T-helper 17 cell (primary cell): ENCODE measurements at places on chromosomes 16 and 17.

- DNase-seq: no peak
These were observed 28.7 kb downstream of the ABR start for GRCh38 chr17:1150863-1151600.

DNA sequence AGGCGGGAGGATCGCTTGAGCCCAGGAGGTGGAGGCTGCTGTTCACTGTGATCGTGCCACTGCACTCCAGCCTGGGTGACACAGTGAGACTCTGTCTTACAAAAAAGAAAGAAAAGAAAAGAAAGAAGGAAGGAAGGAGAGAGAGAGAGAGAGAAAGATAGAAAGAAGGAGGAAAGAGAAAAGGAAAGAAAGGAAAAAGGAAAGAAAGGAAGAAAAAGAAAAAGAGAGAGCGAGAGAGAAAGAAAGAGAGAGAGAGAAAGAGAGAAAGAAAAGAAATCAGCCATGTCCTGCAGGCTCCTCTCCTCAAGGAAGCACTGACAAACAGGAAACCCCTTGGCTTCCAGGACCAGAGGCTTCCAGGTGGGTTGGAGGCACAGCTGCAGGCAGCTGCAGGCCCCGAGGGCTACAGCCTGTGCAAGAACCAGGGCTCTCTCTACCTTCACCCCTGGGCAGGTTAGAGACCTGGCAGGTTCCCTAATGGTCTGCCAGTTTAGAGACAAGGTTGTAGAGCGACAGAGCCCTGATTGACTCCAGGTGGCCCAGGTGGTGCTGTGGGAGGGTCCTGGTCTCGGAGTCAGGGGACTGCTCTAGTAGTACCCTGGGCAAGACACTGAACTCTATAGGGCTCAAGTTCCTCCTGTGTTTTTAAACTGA lies 53.8 kb downstream of the PECAM1 start:
- no peak for DNase-seq

GRCh38 chr16:28845293-28845692 lies 855 bp downstream of the TUFM start:
- DNase-seq: no peak

- no peak for DNase-seq
These were observed 41.1 kb downstream of the MARVELD3 start for GRCh38 chr16:71666928-71667707.

GRCh38 chr17:77160091-77160874 lies 19.5 kb downstream of the SEC14L1 start:
- no peak for DNase-seq

- no peak for DNase-seq
These were observed 24.2 kb downstream of the MPG start for GRCh38 chr16:102060-102855.

DNA sequence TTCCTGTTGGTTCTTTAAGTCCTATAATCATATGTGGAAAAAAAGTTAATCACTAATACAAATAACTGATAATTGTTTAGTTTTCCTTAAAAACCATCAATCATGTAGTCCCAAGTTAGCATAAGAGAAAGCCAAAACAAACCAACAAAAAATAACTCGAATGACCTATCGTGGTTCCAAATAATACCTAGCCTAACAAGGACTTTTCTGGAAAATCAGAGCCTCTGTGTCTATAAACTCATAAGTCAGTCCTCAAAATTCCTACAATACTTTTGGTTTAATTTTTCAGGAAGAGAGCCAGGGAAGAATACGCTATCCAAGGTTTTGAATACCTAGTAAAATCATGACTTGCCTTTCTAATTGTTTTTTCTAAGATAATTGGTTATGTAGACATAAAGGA lies 975.3 kb upstream of the SOX9 start:
- DNase-seq: no peak

GRCh38 chr17:44778656-44779210 lies 19.9 kb downstream of the ADAM11 start:
- no peak for DNase-seq

- DNase-seq: no peak
These were observed 303.8 kb downstream of the SEC14L1 start for GRCh38 chr17:77444628-77444983.

- no peak for DNase-seq
These were observed 46.8 kb downstream of the HIC1 start for GRCh38 chr17:2101448-2102257.

DNA sequence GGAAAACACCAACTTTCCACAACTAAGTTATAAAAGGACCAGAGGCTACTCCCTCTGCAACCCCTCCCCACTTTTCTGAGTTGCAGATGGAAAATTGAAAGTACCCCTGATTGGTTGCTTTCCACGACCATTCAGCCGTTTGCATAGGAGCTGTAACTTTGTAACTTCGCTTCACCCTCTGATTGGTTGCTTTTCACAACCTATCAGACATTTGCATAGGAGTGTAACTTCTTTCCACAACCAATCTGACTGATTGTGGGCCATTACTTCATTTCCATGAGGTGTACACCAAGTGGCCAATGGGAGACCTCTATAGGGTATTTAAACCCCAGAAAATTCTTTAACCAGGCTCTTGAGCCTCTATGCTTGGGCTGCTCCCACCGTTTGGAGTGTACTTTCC lies 644.1 kb downstream of the WWOX start:
- no peak for DNase-seq

- no peak for DNase-seq
These were observed 44.9 kb upstream of the ERN1 start for GRCh38 chr17:64174686-64175456.

DNA sequence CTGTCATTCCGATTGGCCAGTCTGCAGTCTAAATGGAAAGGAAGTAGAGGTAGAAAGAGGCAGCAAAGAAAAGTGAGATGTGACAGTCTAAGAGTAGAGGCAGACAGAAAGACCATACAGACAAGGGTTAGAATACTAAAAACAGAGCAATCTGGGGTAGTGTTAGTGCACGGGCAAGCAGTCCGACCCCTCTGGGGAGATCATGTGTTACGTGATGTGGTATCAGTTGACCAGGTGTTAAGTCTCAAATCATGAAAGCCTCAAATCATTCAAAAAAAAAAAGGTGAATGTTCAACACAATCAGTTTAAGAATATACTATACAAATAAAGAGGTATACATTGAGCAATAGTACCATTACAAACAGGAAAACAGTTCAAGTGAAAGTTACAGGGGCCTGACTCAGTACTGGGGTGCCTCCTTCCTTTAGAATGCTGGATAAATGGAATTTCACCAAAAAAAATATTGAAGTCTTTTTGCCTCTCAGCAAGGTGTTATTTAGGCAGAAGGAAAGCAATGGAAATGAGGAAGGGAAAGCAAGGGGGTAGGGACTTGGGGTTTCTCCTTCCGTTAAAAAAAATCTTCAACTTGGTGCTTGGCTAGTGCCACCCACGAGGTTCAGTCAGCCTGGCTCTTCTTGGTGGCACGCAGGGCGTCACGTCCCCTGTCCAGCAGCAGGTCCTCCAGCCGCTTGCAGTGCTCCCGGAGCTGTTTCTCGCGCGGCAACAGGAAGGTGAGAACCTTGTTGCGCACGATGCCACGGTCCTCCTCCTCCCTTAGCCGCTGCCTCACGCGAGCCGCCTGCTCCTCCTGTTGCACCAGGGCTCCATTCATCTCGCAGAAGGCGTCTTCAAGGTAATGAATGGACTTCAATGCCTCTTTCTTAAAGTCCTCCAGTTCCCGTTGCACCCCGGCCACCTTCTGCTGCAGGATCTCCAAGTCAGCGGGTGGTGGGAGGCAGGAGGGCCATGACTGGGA lies 616 bp downstream of the CCDC182 start:
- no peak for DNase-seq

DNA sequence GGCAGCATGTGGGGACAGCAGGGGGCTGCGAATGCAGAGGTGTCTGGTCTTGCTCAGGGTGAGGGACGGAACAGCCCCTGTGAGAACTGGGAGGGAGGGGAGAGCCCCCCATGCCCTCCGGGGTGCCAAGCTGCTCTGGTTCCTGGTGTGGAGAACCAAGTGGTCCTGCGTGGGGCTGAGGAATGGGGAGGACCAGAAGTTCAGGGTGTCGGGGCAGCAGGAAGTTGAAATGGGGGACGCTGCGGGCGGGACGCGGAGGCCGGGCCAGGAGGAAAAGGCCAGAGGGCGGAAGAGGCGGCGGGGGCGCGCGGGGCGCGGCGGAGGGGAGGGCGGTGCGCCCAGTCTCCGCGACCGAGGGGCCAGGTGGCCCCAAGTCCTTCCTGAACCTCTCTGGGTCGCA lies 3.6 kb downstream of the ALDH3A1 start:
- no peak for DNase-seq

DNA sequence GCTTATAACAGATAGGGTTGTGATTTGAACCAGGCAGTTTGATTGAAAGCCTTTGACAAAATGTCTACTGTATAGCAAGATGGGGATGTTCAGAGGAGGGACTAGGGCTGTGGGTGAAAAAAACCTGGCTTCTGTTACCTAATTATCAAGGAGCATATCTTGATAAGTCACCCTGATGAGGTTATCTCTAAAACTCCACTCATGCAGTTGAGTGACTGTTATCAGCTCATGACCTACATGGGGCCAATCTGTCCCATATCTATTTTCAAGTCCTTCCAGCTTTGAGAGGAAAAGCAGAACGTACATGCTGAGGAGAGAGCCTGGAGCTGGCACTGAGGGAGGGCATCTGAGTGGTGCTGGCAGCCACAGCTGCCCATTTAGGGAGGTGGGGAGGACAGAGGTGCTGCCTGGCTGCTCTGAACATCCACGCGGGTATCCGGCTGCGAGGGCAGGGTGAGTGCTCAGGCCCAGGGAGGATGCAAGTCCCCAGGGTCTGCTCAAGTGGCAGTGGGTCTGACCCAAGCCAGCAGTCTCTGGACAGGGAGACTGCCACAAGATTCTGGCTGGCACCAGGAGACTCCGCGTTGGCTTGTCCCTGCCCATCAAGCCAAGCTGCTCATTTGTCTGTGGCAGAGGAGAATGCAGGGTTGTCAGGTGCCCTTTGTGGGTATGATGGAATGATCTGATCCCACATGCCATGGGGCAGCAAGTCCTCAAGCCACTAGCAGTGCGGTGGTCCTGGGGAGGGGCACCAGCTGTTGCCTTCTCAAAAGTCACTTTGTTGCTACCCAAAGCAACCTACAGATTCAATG lies 29.2 kb downstream of the ATPAF2 start:
- DNase-seq: no peak

GRCh38 chr16:74252329-74252728 lies 44.3 kb upstream of the PSMD7 start:
- DNase-seq: no peak

DNA sequence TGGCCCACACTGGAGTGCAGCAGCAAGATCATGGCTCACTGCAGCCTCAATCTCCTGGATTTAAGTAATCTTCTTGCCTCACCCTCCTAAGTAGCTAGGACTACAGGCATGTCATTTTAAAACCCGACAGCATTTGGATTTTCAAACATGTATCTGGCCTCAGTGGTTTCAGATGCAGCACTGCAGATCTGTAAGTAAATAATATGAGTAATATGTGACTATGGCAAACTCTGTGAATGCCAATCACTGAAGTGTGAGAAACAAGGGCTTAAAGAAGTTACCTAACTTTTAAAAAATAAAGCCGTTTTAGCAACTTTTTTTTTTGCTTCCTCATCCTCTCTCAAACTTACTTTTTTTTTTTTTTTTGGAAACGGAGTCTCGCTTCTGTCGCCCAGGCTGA lies 11.9 kb downstream of the CEP20 start:
- no peak for DNase-seq

DNA sequence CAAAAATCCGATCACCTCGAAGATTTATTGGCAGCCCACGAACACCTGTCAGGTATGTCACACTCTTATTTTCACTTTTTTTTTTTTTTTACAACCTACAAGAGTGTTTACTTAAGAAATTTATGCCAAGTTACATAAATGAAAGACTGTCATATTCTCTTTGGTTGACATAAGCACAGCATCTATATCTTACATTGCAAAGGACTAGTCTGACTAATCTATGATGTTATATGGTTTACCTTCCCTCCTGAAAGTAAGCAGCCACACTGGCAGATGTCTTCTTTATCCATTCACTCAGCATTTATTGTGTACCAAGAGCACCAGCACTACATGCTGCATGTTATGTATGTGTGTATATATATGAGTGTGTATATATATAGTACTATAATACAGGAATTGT lies 156.3 kb downstream of the CDRT15L2 start:
- DNase-seq: no peak

GRCh38 chr17:33560165-33560564 lies 267.1 kb upstream of the ASIC2 start:
- DNase-seq: no peak

- no peak for DNase-seq
These were observed 473 bp upstream of the TPPP3 start for GRCh38 chr16:67393788-67394154.

DNA sequence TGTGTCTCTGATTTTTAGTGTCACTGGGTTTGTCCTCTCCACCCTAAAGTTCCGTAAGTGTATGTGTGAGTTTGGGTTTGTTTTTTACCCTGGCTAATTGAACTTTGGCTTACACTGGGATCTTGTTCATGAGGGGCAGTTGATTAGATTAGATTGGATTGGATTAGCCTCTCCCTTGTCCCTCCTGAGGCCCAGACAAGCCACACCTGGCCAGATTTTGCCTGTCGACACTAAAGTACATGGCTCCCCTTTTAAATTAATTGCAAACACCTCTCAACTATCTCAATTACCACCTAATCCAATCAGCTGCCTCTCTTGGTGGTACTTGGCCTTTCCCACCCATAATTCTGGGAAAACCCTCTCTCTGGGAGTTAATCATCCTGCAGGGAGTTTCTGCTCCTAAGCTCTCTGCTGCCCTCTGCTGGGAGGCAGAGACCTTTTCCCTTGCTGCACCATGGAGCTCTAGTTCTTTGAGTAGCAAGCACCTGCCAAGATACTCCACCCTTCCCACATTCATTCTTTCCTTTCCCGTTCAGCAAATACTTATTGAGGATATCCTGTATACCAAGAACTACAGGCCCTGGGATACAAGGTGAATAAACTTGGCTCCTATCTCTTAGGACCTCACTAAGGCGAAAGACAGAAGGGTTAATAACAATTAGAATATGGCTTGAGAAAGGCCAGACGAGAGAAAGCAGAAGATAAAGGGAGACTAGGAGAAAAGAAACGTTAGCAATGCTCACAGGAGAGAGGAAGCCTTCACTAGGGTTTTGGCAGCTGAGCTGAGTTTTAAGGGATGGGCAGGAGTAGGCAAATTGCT lies 60.0 kb upstream of the MPHOSPH6 start:
- DNase-seq: peak; percentile 25

- DNase-seq: no peak
These were observed 304.4 kb downstream of the HS3ST3B1 start for GRCh38 chr17:14605267-14605599.

GRCh38 chr17:7835814-7836595 lies 2.0 kb downstream of the KDM6B start:
- DNase-seq: no peak

DNA sequence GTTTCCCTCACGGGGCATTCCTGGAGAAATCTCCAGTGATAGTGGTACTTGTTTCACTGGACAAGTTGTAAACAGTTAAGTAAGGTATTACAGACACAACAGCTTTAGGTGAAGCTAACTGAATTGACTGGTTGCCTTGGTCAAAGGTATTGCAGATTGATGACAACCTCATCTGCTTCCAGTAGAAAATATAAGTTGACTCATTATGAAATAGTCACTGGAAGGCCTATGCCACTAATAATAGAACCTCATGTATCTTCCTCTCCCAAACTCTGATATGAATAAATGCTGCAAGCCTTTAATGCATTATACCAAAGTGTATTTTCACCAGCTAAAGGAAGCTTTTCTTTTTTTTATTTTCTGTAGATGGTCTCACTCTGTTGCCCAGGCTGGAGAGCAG lies 44.8 kb downstream of the GLG1 start:
- no peak for DNase-seq
